NCI-H524 treated with DMSO at 0.1 percent for 48 hours (cell line): ENCODE measurements at places on chromosomes 3 and 15.

- no peak for DNase-seq
Measured at GRCh38 chr15:73870700-73871408, 2.5 kb upstream of the TBC1D21 start.

DNA sequence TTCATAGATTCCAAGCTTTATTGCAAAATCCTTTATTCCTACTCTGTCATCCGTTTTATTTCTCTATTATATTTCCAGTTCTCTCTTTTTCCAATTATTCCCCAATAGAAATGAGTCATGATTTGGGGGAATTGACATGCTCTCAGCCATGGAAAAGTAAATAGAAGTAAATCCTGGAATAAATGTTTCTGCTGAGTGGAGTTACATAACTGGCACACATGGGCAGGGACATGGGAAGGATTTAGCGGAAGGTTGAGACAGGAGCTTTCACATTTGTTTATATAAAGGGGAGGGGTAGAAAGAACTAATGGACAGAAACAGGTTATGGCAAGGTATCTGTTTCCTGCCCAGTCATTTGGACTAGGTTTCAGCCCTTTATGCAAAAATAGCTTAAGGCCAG lies 221.6 kb downstream of the PLOD2 start:
- no peak for DNase-seq

- no peak for DNase-seq
Measured at GRCh38 chr3:22951910-22952309, 251.2 kb upstream of the UBE2E2 start.

- no peak for DNase-seq
Measured at GRCh38 chr3:114155370-114155821, 23.5 kb downstream of the DRD3 start.

DNA sequence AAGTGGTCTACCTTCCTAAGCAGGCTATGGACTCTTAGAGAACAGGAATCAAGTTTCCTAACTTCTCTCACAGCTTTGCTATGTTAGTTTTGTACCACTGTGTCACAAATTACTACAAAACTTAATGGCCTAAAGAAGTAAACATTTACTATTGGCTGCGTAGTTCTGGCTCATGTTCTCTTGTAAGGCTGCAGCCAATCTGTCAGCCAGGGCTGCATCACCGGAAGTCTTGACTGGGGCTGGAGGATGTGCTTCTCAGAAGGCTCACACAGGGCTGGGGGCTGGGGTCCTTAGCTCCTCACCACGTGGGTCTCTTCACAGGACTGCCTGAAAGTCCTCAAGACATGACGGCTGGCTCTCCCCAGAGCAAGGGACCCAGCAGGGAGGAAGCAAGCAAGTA lies 15.5 kb downstream of the STIMATE start:
- no peak for DNase-seq

DNA sequence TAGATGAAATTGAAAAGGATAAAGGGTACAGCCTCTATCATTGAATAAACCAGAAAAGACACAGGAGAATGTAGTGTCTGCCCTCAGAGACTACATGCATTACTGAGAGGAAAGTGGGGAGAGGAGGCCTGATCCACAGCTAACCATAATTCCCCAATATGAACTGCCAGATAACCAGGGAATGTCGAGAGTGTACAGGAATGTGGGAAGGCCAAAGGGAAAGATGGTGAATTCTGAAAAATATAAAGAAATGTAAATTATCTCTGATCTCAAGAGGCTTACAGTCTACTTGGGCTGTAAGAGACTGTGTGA lies 22.3 kb downstream of the MYO1E start:
- DNase-seq = no peak

GRCh38 chr3:19254189-19254588 lies 105.9 kb downstream of the KCNH8 start:
- no peak for DNase-seq

- no peak for DNase-seq
Measured at GRCh38 chr3:94671078-94671477, 608.2 kb downstream of the NSUN3 start.

GRCh38 chr15:85031944-85032558 lies 50.4 kb downstream of the PDE8A start:
- no peak for DNase-seq
